Thoracic aorta (tissue), 2 donors: ENCODE measurements at places on chromosomes 2 and 18. TPM values are rescaled to one million over a fixed set of nuclear protein-coding genes. Genes with fewer than 3 reads are reported as not detected.

DNA sequence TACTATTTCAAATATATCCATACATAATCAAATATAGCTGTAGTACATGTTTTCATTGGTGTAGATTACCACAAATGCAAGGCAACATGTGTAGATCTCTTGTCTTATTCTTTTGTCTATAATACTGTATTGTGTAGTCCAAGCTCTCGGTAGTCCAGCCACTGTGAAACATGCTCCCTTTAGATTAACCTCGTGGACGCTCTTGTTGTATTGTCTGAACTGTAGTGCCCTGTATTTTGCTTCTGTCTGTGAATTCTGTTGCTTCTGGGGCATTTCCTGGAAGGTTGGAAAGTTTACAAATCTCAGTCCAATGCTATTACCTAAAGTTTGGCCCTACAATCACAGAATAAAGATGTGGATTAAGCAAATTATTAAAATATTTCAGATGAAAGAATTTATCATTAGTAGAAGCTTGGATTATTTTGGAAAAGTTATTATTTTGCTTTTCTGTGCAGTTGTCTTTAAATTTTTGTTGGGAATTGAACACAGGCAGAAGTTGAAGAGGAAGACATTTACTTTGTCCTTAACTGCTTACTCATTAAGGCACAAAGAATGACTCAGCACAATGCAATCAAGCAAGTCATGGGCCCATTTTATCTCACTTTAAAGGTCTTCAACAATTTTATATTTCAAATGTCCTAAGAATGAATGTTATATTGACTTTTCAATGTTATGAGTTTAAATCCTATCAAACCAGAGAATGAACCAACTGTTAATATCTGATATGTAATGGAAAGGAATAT lies 103.4 kb upstream of the CAVIN2 start:
- DNase-seq, result no peak

- no peak for DNase-seq
These were observed 31.3 kb downstream of the ACKR3 start for GRCh38 chr2:236600892-236601291.

GRCh38 chr2:178827739-178828485 lies 20.7 kb upstream of the TTN start:
- no peak for DNase-seq

The ALK gene
- not detected for total RNA-seq

DNA sequence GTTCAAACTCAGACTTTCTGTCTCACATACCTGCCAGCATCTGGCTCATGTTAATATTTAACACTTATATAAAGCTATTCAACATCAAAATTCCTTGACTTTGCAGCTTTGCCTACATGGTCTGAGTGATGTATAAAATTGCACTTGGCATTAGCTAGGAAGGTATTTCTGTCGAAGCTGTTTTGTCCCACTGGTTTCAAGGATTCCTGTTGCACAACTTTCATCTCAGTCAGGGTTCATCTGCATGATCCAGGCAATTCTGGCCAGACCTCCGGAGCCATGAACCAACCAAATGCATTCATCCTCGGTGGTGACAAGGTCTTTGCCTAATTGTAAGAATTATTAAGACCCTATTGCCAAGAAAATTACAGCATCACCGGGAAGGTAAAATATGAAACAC lies 185.4 kb downstream of the ZEB2 start:
- DNase-seq, result no peak

The TPO gene
- total RNA-seq, result 8.1 TPM

DNA sequence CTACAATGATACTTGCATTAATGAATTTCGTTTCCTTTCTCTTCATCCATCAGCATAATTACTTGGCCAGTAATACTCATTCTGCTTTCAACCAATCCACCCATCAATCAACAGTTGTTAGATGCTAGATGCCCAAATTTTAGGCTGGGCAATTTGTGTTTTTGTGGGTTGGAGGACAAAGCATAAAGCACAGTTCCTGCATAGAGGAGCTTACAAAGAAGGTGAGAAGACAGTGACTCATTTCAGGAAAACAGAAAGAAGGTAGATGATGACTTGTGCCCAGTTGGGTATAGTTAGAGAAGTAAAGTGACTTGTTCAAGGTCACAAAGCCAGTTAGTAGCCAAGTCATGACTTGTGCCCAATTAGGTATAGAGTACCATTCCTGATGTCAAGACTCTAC lies 1186.8 kb upstream of the CELF4 start:
- DNase-seq, result no peak

- DNase-seq, result no peak
These were observed at the start of gene NEURL3 for GRCh38 chr2:96505231-96505889. TSS of gene NEURL3 (minus strand) at chr2:96505357. CDS start at chr2:96505286, 71 bp downstream.

DNA sequence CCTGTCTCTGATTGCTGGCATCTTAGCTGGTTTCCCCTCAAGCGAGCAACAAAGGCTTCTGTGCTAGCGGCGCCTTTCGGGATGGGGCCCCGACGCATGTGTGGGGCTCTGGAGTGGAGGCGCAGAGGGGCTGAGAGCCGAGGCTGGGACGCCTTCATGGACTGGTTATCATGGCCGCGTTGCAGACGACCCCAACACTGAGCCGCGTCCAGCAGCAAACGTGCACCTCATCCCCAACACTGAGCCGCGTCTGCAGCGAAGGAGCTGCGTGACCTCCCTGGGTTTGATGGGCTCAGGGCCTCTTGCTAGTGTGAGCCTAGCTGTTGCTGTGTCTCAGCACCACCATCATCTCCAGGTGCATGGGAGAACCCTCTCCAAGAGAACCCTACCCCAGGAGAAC lies 123.7 kb upstream of the CTDP1 start:
- no peak for DNase-seq

DNA sequence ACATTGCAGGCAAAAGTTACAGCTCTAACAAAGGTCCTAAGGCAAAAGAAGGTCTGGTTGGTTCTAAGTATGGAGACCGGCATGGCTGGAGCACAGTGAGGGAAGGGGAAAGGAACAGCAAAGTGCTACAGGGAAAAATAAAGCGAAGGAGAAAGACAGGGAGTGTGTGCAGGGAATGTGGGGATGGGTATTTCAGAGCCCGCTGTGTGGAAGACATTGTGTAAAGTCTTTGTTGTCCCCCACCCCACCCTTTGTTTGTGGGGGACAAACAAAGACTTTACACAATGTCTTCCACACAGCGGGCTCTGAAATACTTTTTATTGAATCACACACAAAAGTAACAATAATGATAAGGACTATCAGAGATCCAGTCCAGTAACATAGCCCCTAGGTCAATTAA lies 28.9 kb upstream of the C2orf15 start:
- no peak for DNase-seq

The ARHGEF4 gene
- total RNA-seq, result 6.5 TPM
